Activated CD8-positive, alpha-beta memory T cell treated with anti-CD3 and anti-CD28 coated beads for 1 hour (primary cell): ENCODE measurements at places on chromosomes 13 and 19.

- no peak for DNase-seq
These were observed 546.7 kb downstream of the RFC3 start for GRCh38 chr13:34364633-34365032.

DNA sequence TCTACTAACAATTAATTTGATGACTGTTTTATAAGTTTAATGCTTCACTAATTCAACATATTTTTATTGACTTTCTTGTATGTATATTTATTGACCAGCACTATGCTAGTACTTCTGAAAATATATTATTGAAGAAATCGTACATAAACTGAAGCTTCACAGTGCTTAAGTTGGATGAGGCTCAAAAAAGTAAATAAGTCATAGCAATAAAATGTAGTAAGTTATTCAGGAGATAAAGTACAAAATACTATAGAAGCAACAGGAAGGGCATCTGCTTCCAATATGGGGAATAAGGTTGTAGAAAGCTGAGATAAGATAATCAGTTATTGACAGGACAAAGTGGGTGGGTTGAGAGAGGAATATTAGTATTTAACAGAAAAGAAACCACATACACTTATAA lies 944.9 kb upstream of the MIR17HG start:
- DNase-seq: no peak

DNA sequence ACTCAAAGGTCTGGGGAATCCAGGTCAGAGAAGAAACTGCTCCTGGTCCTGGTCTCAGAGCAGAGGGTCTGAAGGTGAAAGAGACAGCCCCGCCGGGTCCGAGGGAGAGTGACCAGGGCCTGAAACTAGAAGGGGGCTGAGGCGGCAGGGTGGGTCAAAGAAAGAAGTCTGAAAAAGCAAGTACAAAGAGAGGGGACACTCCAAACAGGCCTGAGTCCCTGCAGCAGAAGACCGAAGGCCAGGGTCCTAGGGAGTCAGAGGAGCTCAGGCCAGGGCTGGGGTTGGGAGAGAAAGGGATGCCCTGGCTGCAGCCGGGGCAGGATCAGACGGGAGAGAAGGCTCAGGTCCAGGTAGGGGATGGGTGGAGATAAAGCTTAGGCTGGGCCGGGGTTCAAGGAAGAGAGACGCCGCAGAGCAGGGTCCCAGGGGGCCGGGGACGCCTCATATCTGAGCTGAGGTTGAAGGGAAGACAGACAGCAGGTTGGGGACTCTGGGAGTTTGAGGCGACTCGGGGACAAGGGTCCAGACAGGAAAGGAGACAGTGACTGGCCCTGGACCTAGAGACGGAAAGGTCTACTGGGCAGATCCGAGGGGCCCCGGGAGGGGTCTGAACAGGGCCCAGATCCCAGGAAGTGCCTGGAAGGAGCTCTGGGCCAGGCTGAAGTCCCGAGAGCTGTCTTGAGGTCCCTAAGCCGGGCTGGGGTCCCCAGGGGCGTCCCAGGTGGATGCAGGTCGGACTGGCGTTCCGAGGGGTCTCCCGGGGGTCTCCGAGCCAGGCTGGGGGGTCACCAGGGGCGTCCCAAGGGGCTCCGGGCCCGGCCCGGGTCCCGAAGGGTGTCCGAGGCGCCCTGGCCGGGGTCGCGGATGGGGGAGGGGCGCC lies 795 bp downstream of the MLLT1 start:
- no peak for DNase-seq

DNA sequence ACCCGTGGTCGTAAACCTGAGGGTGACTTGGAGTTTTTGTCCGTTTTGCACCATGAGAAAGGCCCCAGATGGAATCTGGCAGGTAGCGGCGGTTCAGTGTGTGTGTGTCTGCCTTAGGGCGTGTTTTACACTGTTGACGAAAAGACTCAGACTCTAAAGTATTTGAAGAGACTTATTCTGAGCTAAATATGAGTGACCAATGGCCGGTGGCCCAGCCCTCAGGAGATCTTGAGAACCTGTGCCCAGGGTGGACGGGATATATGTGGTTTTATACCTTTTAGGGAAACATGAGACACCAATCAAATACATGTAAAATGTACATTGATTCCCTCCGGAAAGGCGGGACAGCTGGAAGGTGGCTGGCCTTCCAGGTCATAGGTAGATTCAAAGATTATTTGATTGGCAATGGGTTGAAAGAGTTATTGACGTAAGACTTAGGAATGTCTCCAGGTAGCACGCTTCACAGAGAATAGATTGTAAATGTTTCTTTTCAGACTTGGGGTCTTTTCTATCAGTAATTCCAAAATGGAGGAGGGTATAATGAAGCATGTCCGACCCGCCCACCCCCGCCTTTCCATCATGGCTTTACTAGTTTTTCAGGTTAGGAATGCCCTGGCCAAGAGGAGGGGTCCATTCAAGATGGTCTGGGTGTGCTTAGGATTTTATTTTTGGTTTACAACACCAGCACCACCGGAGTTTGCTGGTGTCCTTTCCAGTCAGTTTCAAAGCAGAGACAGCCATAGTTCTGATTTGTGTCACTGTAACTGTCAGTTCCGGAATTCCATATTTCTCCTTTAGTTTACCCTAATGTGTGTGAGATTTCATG lies 1.0 kb upstream of the ZNF529 start:
- no peak for DNase-seq
